Neuronal stem cell (in vitro differentiated cells): ENCODE measurements at places on chromosomes 6 and 20.

DNA sequence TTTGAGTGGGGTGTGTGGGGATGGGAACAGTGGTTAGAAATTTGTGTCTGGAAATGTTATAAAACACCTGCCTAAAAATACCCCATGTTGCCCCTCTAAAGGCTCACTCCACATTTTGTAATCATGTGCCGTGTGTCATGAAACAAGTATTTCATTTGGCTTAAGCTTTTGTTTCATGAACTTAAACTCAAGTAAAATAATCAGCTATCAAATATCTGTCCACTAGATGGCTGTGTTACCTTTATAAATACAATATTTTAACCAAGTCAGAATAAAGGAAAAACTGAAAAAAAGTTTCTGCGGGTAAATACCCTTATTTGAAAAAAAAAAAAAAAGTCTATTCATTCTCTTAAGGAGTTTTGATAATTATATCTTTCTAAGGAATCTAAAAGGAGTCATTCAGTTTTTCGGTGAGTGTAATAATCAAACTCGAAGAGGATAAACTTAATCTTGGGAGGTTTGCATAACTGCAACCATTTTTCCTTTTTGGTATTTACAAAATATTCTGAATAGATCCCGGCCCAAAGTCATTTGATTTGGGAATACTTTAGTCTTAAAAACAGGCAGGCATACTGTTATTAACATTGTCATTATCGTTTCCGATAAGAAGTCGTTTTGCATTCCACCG, 29.9 kb upstream of the MTRF1L start:
- DNase-seq: no peak

GRCh38 chr20:4252005-4252404, 236.6 kb upstream of the RNF24 start:
- DNase-seq: no peak

DNA sequence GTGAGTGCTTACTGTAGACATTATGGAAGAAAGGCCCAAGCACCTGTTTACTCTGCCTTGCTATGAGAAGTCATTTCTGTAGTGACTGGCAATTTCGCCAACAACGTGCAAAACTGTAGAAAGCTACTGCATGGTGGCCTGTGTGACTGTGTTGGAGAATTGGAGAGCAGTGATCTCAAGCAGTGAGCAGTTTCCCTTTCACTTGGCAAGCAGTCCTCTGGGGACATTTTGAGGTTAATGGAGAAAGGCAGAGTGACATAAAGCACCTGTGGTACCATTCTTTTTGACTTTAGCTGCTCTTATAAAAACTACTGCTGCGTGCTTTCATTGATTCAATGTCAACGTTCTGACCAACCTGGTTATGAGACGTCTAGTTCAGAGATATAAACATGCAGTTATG, 382.6 kb upstream of the JAG1 start:
- no peak for DNase-seq

DNA sequence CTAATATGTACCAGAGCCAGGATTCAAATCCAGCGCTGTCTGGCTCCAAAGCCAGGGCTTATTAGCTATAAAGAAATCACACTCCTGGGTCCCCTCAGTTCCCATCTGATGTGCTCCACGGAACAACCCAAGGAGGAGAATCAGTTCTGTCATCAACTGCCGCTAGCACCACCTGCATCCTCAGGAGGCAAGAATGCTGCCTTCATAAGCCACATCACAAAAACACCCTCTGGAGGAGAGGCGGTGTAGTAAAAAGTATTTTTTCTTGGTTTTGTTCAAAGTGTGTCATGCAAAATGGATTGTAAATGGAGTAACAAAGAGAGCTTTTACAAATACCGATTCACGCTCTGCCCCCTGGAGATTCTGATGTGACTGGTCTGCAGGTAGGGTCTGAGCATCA, 57.1 kb downstream of the TNFRSF21 start:
- DNase-seq: no peak

DNA sequence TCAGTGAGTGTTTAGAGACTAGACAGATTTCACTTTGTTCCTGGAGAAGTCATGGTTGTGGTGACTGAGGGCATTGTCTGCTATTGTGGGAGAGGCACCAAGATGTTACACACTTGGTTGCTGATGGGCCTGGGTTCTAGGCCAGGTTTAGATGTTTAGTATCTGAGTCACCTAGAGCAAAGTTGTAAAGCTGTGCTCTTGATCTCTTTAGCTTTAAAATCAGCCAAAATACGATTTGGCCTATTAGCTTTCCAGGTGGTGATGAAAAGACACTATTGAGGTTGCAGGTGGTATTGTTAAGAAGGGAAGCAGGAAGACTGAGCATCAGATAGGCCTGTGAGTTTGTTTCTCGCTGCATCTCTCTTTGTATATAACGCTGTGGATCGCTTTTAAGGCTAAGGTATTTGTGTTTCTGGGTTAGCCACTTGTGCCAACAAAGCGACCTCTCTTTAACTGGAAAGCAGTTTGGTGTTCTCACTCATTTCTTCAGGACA, 48.6 kb downstream of the FOXO3 start:
- DNase-seq: no peak

DNA sequence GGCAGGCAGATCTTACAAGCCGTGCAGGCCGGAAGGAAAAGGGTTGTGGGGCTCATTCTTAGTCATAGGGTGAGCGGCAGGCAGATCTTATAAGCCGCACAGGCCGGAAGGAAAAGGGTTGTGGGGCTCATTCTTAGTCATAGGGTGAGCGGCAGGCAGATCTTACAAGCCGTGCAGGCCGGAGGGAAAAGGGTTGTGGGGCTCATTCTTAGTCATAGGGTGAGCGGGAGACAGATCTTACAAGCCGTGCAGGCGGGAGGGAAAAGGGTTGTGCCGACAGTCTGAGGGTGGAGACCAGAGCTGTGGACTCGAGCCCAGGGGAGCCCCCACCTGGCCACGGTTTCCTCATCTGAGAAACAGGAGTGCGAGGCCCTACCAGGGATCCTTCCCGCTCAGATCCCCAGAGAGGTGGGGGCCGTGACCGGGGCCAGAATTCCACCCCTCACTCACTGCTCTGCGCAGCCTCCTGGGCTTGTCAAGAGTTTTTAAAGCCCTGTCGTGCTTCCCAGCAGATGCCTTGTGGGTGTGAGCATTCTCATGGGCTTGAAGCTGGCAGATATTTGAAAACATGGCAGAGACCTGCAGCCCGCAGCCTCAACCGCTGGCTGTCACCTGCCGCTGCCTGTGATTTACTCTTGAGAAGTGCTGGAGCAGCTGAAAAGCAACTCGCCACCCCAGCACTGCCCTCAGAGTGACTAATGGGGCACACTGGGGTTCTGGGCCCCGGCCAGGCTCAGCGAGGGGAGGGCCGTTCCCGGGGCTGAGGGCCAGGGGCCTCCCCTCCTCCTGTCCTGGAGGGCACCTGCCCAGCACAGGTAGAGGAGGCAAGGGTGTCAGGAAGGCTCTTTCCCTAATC, 31.9 kb downstream of the NTSR1 start:
- no peak for DNase-seq

DNA sequence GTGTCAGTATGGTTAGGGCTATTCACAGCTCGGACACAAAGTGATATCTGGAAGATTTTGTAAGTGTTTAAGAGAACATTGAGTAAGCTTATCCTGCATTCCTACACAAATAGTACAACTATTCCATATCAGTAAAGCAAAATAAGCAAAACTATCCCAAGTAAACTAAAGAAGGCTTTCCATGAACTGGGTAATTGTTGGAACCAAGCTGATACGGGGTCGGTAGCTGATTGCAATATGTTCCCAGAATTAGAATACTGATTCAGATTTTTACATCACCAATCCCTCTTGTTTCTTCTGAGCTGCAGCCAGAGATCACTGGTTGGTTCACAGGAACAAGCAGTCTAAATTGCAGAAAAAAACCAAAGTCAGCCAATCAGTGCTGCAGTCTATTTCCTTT, 54.1 kb downstream of the CDS2 start:
- no peak for DNase-seq

DNA sequence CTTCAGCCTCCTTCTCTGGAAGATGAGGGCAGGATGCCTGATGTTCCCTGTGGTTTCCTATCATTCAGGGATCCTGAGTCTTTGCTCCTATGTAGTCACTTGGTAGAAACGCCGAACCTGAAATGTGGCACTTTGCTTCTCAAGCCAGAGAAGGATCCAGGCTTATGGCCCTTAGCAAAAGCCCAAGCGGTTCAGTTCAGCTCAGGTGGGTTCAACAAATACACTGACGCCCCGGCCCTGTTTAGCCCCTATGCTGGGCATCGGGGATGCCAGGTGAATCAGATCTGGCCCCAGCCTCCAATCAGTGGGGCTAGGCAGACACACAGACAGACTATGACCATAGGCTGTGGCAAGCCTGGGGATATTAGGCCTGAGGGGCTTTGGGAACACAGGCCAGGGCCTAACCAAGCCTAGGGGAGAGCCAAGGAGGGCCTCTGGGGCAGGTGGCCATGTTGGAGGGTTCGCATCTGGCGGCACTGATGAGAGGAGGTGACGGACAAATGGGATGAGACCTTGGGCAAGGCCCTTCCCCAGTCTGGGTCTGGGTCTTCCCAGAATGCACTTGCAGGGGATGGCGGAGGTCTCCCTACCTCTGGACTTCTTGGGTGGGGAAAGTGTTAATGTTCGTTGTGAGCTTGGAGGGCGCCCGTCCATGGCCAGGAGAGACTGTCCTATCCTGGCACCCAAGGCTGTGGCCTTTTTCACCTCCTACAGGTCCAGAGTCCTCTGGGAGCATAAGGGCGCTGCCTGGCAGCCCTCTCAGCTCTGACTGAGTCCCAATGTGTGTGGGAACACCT, 17.6 kb upstream of the SRC start:
- DNase-seq: no peak

- DNase-seq: no peak
Observed at GRCh38 chr6:132236281-132236680, 165.0 kb downstream of the MOXD1 start.

GRCh38 chr6:62324834-62325233, 38.8 kb upstream of the KHDRBS2 start:
- DNase-seq: no peak

DNA sequence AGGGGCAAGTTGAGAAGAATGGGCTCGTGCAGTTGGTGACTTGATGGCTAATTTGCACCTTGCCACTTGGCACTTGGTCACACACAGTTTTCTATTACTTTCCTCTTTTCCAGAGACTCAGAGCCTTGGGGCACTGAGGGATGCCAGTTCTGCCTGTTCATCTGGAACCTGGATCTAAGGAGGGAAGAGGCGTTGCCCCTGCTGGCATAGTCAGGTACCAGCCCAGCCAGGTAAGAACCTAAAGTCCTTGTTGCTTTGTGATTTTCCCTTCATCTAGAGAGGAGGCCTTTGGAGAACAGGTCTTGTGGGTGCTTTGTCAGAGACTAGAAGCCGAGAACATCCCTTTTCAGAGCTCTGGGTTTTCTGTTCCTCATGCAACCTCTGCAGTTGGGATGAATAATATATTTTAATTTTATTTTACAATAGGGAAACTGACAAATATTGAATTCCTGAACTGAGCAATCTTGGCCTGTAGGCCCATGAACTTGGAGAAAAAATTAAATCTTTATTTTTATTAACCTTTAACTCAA, 11.4 kb downstream of the SYTL3 start:
- no peak for DNase-seq

DNA sequence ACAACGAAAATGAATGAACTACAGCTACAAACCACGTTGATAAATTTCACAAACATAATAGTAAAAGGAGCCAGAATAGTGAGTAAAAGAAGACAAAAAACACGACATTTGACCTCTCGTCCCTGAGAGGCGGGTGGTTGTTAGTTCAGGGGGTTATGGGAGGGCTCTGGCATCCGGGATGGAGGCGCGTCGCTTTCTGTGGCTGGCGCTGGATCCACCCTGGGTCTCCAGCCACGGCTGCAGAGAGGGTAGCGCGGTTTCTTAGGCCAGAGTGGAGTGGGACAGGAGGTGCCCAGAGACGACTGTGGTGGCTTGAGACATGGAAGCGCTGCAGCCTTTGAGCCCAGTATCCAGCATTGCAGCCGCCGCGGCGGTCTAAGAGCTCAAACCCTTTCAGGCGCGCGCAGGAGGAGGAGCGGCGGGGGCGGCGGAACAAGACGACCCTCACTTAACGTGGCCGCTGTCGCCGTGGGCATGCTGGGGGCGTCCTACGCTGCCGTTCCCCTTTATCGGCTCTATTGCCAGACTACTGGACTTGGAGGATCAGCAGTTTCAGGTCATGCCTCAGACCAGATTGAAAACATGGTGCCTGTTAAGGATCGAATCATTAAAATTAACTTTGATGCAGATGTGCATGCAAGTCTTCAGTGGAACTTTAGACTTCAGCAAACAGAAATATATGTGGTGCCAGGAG, 3.7 kb upstream of the ZSCAN23 start:
- DNase-seq: peak; percentile 44

- DNase-seq: no peak
Observed at GRCh38 chr6:89777455-89777854, 42.1 kb downstream of the MDN1 start.

DNA sequence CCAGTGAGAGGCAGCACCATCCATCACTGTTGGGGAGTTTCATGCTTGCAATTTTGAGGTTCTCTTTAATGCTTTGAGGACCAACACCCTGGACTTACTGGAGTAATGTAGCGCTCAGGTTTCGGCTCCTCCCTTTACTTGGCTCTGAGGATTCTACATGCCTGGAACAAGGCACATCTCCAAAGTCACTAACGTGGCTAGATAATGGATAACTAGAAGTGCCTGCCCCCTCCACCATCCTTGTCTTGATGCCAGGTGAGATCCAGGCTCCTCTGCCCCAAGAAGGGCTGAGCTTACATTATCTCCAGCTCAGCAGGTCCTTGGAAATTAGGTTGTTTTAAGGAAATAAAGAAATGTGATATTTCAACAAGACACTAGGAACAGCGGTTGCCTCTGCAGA, 75.5 kb upstream of the ZNFX1 start:
- no peak for DNase-seq

- no peak for DNase-seq
Observed at GRCh38 chr6:35030099-35030498, 111.0 kb downstream of the TCP11 start.

DNA sequence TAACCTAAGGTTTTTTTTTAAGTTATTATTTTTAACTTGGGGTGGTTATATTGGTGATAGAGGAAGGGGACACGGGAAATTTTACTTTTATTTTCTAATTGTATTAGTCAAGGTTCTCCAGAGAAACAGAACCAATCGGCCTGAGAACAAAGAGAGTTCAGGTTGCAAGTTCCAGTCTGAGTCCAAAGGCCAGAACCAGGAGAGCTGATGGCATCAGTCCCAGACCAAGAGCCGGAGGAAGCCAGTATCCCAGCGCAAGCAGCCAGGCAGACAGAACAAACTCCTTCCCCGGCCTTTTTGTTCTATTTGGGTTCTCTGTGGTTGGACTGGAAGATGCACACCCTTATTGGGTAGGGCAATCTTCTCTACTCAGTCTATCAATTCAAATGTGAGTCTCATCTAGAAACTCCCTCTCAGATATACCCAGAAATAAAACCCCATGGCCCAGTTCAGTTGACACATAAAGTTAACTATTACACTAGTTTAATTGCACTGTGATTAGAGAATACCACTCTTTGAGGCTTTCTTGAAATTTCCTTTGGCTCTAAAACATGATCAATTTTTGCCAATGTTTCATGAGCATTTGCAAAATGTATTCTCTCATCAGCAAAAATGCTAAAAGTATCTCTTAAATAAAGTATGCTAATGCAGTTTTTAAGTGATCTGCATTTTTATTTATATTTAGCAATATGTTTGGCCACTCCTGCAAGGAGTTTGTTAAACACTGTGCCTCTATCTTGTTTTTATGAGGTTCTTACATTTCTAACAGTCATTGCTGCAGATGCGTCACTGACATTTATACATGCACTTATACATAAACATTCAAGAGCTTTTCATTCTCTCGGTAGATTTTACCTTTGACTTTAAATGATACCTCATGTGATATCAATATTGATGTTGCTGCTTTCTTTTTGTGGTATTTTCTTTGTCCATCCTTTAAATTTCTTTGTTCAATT, 103.2 kb upstream of the SSTR4 start:
- DNase-seq: no peak

- DNase-seq: no peak
Observed at GRCh38 chr20:29306390-29307072, 1950.9 kb upstream of the DEFB115 start.

GRCh38 chr20:50116368-50116999, 3.5 kb upstream of the UBE2V1 start:
- no peak for DNase-seq
